ENCODE measurements at places on chromosomes 5 and 9. TPM values are rescaled to one million over a fixed set of nuclear protein-coding genes. Genes with fewer than 3 reads are reported as not detected.

The LEAP2 gene
- 4.2 TPM for total RNA-seq

The NHP2 gene
- 172 TPM for total RNA-seq

The PCSK5 gene
- total RNA-seq: 22.6 TPM

DNA sequence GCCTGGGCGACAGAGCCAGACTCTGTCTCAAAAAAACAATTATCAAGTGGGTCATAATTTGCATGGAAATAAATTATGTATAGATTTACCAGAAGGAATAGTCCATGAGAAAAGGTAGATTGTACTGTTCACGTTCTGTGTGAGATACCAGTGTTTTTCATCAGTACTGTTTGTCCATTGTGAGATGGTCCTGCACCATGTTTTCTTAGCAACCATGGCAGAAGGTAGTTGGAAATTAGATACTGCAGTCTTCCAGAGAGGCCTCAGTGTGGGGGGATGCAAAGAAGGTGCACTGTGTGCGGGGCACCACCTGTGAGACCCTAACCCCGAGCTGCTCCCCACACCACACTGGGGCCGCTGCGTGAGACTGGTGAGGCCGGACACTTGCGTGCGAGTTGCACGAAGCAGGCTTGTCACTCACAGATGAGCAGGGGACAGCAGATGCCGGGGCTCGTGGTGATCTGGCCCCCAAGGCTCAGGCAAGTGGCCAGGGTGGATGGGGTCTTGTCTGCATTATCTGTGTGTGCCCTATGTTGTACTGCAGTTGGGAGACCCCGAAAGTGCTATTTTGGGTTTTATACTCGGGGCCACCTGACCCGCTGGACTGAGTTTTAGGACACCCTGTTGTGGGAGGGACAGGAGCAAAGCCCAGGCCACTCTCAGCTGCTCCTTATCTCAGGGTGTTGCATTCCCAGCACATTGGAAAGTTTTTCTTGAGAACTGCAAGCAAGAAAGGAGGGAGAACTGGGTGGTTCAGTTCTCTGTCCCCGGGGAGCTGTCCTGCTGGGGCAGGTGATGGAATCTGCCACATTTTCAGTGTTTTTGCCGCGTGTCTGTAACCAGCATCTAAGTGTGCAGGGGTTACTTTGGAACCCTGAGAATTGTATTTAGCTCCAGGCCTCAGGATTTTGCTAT is 61.9 kb downstream of the EHMT1 start:
- H3K27me3 ChIP-seq: no peaks in the 10 kb centered on the region
- no peak for DNase-seq
- H3K4me3 ChIP-seq: no peak overlapping the region
- H3K4me1 ChIP-seq: peaks cover 27% of the 10 kb centered on the region

The IL13 gene
- total RNA-seq: not detected

The ANKDD1B gene
- total RNA-seq: not detected

DNA sequence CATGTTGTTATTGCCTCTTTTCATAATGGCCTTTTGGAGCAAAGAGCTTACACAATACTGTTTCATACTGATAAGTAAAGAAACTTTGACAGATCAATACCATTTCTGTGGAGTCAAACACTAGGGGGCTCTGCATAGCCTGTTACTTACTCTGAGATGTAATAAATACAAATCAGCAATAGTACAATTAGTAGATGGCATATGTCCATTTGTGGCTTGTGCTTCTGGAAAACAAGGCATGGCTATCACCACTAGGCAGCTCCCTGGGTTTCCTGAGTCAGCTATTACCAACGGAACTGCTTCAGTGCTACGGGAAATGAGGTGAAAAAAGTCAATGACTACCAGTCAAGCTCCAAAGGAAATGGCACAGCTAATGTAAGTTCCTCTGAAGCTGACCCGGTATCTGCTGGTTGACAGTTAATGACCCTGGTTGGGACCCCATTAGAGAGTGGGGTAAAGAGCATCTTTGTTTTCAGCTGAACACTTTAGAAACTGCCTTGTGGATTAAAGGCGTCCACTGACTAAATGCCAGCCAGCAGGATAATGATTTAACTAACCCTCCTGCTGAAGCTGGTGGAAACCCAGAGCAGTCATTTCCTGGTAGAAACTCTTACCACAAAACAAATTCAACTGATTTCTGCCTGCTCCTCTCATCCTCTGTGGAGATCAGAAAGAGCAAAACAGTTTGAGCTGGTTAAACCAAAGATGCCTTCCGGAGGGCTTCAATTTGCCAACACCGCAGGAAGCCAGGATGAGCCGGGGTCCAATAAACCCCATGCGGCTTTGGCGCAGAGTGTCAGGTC is 69.0 kb upstream of the FAM169A start:
- H3K36me3 ChIP-seq: no peaks in the 10 kb centered on the region
- no peak for DNase-seq
- peaks cover 9% of the 10 kb centered on the region for H3K4me1 ChIP-seq
- H3K27ac ChIP-seq: no peak overlapping the region

DNA sequence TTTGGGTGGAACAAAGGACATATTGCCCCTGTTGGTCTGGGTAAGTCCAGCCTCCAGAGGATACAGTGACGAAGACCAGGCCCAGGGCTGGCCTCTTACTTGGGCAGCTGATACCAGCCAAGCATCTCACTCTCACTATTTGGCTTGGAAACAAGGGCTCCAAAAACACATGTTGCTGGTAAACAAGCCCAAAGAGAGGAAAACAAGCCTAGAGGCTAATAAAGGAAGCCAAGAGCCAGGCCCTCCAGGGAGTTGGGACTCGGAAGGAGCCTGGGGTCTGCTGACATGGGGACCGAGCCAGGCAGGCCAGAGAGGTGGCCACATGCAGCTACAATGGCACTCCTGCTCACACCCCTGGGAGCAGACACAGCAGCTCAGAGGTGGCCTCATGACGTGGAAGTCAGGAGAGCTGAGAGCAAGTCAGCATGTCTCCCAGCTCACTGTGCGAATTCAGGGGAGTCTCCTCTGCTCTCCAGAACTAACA is 5.7 kb downstream of the SPARC start:
- H3K27me3 ChIP-seq: no peaks in the 10 kb centered on the region
- H3K36me3 ChIP-seq: no peaks in the 10 kb centered on the region
- no peak for DNase-seq
- H3K4me1 ChIP-seq: peaks cover 88% of the 10 kb centered on the region
- H3K27ac ChIP-seq: peak overlapping the region; percentile 94

GRCh38 chr9:36677611-36678010 is 104.9 kb downstream of the MELK start:
- no peaks in the 10 kb centered on the region for H3K36me3 ChIP-seq
- H3K4me3 ChIP-seq: no peak overlapping the region
- no peak for DNase-seq
- H3K4me1 ChIP-seq: no peaks in the 10 kb centered on the region

DNA sequence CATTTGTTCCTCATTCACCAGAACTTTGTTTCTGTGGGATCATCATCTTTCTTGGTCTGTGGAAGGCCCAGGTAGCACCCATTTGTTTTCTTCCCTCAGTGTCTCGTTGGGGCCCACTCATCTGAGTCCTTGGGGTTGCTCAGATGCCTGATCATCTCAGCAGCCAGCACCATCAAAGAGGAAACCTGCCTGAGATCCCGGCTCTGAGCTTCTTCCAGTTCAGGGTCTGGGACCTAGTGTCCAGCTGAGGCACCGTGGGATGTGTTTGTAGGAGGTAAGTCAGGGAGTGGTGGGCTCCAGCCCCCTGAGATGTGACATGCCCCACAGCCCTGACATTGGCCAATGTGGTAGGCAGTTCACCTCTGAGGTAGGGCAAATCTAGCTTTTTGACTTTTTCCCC is 9.4 kb upstream of the CD180 start:
- H3K27me3 ChIP-seq: no peaks in the 10 kb centered on the region
- peak overlapping the region; percentile 51 for H3K27ac ChIP-seq
- peaks cover 28% of the 10 kb centered on the region for H3K4me1 ChIP-seq

- no peak overlapping the region for H3K27ac ChIP-seq
- H3K4me3 ChIP-seq: no peak overlapping the region
- no peaks in the 10 kb centered on the region for H3K4me1 ChIP-seq
These were observed 316.2 kb upstream of the HAPLN1 start for GRCh38 chr5:84036842-84037241.

The WDR38 gene
- total RNA-seq: not detected
